ENCODE measurements at places on chromosomes 3 and 15.

- no peak for DNase-seq
Measured at GRCh38 chr15:101022876-101023275, 103.7 kb downstream of the LRRK1 start.

DNA sequence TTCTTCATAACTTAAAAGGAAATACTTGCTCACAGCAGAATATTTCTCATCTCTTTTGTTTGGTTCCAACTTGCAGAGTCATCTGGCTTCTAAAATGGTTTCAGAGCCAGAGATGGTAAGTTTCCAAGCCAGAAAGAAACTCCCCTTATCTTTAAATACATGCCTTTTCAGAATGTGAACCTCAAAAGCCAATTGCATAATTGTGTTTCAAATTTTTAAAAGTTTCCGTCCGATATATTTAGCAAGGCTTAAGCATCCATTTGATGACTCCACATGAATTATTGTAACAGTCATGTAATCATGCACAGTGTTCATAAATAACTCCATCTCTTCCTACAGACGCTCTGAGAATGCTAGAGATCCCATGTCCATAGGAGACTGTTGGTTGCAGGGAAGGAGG is 40.6 kb upstream of the C3orf80 start:
- no peak for DNase-seq

GRCh38 chr15:96345560-96346399 is 15.3 kb downstream of the NR2F2 start:
- peak; percentile 1 for DNase-seq

GRCh38 chr3:159532577-159532976 is 456.1 kb upstream of the IL12A start:
- DNase-seq = no peak

GRCh38 chr15:100809587-100809986 is 70.0 kb upstream of the ALDH1A3 start:
- DNase-seq = no peak

- DNase-seq = peak; percentile 28
Measured at GRCh38 chr3:119639494-119640350, 20.7 kb downstream of the POPDC2 start.

DNA sequence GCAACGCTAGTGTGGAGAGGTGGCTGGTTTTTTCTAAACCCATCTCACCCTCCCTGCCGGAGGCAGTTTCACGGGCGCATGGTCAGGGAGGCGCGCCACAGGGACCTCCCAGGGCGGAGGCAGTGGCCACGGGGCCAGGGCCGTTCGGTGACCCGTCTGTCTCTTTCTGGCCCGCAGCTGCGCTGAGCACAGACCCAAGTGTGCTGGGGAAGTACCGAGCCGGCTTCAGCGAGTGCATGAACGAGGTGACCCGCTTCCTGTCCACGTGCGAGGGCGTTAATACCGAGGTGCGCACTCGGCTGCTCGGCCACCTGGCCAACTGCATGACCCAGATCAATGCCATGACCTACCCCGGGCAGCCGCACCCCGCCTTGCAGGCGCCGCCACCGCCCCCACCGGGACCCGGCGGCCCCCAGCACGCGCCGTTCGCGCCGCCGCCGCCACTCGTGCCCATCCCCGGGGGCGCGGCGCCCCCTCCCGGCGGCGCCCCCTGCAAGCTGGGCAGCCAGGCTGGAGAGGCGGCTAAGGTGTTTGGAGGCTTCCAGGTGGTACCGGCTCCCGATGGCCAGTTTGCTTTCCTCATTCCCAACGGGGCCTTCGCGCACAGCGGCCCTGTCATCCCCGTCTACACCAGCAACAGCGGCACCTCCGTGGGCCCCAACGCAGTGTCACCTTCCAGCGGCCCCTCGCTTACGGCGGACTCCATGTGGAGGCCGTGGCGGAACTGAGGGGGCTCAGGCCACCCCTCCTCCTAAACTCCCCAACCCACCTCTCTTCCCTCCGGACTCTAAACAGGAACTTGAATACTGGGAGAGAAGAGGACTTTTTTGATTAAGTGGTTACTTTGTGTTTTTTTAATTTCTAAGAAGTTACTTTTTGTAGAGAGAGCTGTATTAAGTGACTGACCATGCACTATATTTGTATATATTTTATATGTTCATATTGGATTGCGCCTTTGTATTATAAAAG is 1.8 kb downstream of the HES1 start:
- DNase-seq = peak; percentile 75

GRCh38 chr3:17044855-17045254 is 160.1 kb downstream of the PLCL2 start:
- no peak for DNase-seq

- DNase-seq = no peak
Measured at GRCh38 chr3:49531715-49532114, 22.6 kb upstream of the BSN start.

- DNase-seq = no peak
Measured at GRCh38 chr3:48130321-48130904, 57.8 kb downstream of the CDC25A start.

DNA sequence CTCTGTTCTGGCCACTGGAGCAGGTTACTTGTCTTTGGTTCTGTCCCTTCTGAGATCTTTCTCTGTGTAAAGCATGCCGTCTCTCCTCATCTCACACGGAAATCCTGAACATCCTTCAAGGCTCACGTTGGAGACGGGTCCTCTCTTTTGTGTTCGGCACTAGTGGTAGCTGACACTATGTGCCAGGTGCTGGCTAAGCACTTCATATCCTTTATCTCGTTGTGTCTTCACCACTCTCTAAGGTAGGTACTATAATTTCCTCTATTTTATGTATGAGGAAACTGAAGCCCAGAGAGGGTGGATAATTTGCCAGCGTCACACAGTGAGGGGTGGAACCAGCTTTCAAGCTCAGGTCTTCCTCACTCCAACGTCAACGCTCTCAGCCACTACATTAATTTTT is 1.2 kb downstream of the IFT122 start:
- no peak for DNase-seq

DNA sequence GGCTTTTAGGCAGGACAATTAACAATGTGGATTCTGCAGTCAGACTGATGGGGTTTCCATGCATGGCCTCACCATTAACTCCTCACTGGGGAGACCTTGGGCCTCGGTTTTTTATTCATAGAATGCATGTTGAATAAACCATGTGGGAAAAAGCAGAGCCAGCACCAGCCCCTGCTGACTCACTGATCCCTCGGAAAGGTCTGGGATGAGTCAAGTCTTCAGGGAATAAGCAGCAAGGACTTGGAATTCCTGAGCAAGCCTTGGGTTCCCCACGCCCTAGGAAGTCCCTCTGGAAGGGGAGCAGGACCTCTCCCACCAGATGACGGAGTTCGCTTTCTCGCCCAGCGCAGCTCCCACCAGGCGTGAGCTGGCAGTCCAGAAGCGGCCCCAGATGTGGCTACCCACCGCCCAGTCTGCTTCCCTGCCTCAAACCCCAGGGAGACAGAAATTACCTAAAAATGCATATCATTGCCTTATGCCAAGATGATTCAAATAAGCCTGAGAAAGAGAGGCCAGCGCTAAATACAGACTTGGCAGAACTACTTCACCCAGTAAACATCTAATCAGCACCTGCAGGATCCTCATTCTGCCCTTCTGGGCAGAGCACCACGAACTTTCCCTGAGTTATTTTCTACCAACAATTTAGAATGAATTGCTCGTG is 45.4 kb downstream of the BTD start:
- no peak for DNase-seq

- DNase-seq = no peak
Measured at GRCh38 chr3:9301798-9302197, 52.4 kb upstream of the SRGAP3 start.

DNA sequence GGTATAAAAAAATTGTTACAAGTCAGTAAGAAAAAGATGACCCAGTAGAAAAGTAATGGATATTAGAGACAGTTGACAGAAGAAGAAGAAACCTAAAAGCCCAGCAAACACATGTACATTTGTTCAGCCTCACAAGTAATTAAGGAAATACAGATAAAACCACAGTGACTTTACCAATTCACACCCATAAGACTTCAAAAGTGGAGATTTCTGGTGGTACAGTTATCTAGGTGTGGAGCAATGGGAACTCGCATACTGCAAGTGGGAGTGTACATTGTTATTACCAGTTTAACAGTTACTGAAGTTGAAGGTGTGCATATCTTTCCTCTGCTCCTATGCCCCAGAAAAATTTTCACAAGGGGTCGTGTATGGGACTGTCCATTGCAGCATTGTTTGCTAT is 18.1 kb upstream of the MAPKBP1 start:
- DNase-seq = no peak

DNA sequence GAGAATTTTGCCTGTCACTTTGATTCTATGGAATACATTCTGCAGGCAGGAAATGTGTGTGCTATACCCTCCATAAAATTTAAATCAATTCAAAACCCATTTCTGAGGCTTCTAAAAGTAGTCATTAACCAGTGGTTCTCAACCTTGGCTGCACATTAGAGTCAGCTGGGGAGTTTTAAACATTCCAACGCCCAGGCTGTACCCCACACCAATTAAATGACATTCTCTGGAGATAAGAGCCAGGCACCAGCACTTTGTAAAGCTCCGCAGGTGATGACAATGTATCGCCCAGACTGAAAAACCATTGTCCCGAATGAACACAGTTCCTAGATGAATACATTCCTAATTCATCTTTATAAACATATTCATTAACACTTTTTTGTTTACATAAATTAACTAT is 110.6 kb upstream of the MB21D2 start:
- no peak for DNase-seq

- no peak for DNase-seq
Measured at GRCh38 chr3:36596419-36596818, 167.9 kb downstream of the DCLK3 start.

DNA sequence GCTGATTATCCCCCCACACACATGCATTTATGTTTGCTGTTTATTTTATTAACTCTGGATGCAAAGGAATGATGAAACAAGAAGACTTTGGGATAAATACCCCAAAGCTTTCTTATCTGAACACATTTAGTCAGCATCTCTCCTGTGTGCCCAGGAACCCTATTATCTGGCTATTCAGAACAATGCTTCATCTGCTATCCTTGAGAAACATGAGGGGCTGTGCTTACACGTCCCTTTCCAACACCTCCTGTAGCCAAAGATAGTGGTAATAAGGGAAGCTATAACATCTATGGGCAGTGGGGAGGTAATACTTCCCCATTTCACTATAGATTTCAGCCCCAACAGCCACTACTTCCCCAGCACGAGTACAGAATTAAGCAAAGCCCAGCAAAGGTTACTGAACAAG is 94.7 kb downstream of the SSR3 start:
- peak; percentile 49 for DNase-seq

- DNase-seq = no peak
Measured at GRCh38 chr15:67100801-67101581, 35.6 kb downstream of the SMAD3 start.

DNA sequence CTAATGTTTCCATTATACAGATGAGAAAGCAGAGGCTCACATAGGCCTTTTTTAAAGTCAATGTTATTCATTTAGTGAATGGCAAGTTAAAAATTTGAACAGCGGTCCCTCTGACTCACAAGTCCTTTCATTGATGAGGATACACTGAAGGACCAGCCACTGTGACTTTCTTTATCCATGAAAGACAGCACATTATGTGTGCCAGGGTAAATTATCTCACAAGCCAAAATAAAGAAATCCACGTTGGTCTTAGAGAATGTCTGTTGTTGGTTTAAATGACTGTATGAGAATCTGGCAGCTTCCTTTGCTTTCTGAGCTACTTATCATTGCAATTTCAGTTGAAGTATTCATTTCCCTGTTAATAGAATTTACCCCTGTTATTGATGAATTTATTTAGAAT is 485.1 kb downstream of the TBL1XR1 start:
- DNase-seq = no peak

- DNase-seq = peak; percentile 67
Measured at GRCh38 chr15:45588219-45588875, 1.2 kb downstream of the BLOC1S6 start.

DNA sequence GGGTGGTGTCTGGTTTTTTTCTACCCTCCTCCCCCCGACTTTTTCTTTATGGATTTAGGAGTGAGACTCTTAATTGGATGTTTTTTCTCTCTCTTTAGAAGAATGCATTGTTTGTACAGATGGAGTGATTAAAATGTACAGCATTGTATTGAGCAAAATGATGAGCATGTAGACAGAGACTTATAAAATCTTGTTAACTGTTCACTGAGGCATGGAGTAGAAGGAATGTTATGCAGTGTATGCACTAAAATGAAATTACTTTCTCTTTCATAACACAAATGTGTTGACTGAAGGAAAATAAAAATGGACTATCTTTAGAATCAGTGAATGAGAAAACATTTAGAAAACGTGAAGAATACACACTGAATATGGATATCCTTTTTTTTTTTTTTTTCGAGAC is 39.8 kb downstream of the ZFAND6 start:
- no peak for DNase-seq
